ENCODE measurements at places on chromosomes 16 and 17.

GRCh38 chr17:74139120-74139519 lies 64.4 kb upstream of the RPL38 start:
- DNase-seq: no peak

DNA sequence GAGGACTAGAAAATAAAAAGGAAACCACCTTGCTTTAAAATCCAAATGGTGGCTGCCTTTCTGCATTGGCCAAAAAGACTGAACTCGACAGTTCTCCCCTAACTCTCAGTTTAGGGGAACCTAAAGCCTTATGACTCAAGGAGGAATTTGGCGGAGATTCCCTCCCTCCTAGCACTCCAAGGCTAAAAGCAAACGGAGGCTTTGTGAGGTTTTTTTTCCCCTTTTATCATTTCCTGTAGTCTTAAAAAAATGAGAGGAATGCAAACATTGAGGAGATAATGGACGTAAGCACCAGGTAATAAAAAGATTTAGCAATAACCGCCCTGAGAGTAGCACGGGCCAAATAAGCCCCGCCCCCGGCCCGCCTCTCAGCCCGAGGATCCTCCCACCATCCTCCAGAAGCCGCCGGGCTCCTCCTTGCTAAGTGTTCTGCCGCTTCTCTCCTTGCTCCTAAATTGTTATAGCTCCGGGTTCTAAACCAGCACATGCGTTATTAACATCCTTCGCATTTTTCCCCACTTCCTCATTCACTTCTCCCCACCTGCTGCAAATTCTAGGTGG lies 5.8 kb upstream of the KIFC3 start:
- DNase-seq: peak; percentile 77

DNA sequence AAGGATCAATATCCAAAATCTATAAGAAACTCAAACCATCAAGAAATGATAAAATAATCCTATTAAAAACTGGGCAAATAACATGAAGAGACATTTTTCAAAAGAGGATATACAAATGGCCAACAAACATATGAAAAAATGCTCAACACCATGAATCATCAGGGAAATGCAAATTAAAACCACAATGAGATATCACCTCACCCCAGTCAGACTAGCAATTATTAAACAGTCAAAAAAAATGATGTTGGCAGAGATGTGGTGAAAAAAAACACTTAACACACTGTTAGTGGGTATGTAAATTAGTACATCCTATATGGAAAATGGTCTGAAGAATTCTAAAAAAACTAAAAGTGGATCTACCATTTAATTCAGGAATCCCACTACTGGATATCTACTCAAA lies 379.0 kb upstream of the SOX9 start:
- no peak for DNase-seq

- DNase-seq: no peak
These were observed 34.2 kb downstream of the RMI2 start for GRCh38 chr16:11379420-11379819.

- no peak for DNase-seq
These were observed 390.1 kb upstream of the EEF2KMT start for GRCh38 chr16:5487728-5488127.

GRCh38 chr17:37823996-37824395 lies 79.1 kb upstream of the HNF1B start:
- DNase-seq: no peak

GRCh38 chr17:71337938-71338337 lies 782.9 kb upstream of the SOX9 start:
- no peak for DNase-seq

GRCh38 chr17:51016099-51016498 lies 104.6 kb downstream of the SPAG9 start:
- DNase-seq: no peak

- DNase-seq: no peak
These were observed 510 bp downstream of the CRISPLD2 start for GRCh38 chr16:84820305-84820684.

GRCh38 chr16:58615280-58615679 lies 14.3 kb downstream of the CNOT1 start:
- DNase-seq: no peak

- peak; percentile 17 for DNase-seq
These were observed 13.9 kb upstream of the ACSM1 start for GRCh38 chr16:20711277-20711911.

- DNase-seq: peak; percentile 50
These were observed 9.3 kb upstream of the MAF start for GRCh38 chr16:79609861-79610260.

DNA sequence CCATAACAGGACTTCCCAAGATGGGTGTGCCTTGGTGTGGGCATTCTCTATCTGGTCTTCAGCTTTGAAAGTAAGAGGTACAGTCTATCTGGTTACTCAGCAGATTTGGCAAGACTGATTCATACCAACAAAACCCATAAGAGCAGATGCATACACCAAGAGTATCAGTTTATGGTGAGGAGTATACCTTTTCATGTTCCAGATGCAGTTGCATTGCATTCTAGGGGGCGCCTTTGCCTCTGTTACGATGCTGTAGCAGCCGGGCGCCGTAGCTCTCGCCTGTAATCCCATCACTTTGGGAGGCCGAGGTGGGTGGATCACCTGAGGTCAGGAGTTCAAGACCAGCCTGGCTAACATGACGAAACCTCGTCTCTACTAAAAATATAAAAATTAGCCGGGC lies 31.1 kb upstream of the CARMIL2 start:
- DNase-seq: no peak

DNA sequence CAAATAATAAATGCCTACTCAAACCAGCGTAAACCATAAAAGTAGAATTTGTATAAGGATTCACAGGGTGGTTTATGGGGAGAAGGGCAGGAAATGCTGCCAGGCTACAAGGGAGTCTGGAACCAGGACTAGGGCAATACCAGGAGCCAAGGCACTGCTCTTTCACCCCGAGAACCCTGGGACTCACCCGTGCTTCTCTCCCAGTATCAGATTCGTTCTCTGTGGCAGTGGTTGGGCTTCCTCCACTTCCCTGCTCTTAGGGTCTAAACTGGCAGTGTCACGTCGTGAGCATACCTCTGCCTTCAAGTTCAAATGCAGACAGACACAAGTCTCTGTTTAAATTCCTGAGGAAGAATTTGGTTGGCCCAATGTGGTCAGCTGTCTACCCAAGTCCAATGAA lies 49.3 kb downstream of the PRKCA start:
- DNase-seq: no peak

GRCh38 chr16:78094166-78094565 lies 5.3 kb upstream of the WWOX start:
- no peak for DNase-seq

DNA sequence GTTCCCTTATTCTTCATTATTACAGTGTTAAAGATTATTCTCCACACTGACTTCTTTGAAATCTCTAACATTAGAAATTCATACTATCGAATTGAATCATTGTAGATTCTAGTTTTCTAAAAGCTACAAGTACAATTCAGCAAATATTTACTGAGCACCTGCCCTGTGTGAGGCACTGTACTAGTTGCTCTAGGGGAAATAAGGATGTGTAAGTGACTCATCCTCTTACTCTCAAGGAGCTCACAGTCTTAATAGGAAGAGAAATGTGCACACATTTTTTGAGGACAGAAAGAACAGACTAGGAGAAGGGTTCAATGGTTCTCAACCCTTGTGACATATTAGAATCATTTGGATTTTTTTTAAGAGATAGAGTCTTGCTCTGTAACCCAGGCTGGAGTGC lies 7.7 kb upstream of the SLFN12L start:
- DNase-seq: no peak

GRCh38 chr17:62689441-62690167 lies 62.1 kb downstream of the MRC2 start:
- DNase-seq: no peak

- DNase-seq: no peak
These were observed 1.6 kb downstream of the RPTOR start for GRCh38 chr17:80546267-80546666.

DNA sequence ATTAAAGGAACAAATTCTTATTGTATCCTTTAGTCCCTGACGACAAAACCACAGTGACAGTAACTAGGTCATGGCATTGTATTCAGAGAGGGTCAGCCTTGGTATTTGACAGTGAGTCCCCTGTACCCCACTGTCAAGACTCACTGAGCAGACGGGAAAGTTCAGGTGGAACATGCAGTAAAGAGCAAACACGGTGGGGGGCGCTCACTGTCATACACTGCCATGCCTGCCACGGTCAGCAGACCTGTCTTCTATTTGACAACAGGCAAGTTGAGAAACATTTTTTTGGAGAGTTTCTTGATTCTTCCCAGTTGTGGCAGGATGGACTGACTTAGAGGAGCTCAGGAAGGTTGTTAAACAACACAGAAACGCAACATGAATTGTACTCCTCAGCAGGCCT lies 681.6 kb downstream of the KCNJ18 start:
- DNase-seq: no peak

- no peak for DNase-seq
These were observed 34.1 kb downstream of the GRB2 start for GRCh38 chr17:75371339-75371738.

DNA sequence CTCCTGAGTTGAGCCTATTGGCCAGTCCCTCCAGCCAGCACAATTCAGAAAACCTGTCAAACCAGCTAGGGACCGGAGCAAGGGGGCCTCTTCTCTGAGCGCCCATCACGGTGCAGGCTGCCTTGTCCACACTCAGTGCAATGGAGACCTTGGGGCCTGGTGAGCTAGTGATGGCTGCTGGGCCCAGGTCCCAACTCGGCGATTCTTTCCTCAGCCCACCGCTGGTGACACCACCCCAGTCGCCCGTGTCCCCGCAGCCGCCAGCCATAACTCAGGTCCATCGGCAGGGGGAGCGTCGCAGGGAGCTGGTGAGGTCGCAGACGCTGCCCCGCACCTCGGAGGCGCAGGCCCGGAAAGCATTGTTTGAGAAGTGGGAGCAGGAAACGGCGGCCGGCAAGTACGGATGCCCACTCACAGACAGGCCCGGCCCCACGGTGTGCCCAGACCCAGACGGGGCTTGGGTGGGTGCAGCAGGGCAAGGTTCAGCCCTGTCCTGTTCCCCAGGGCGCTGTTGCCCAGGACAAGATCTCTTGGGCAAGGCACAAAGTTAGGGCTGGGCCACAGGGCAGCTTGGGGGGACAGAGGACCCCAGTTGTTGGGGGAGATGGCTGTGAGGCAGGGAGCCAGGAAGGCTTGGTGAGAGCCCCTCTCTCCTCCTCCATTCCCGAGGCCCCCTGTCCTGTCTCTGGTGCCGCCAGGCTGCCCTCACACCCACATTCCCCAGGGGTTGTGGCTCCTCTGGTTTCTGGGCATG lies 10.8 kb downstream of the SMTNL2 start:
- no peak for DNase-seq

GRCh38 chr16:57758331-57759117 lies 23.0 kb downstream of the KATNB1 start:
- no peak for DNase-seq

GRCh38 chr16:88928405-88929090 lies 48.5 kb downstream of the CBFA2T3 start:
- DNase-seq: no peak

DNA sequence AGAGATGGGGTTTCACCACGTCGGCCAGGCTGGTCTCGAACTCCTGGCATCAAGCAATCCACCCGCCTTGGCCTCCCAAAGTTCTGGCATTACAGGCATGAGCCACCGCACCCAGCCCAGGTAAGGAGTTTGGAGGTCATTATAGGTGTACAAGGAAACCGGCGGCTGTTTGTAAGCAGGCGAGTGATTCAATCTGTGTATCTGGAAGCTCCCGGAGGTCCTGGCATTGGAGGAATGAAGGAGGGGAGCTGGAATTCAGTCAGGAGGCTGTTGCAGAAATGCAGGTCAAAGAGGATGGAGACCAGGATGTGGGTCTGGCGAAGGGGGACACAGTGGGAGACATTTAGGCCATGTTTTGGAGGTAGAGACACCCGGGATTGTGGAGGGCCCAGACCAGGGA lies 18.8 kb downstream of the CDC42EP4 start:
- DNase-seq: no peak

DNA sequence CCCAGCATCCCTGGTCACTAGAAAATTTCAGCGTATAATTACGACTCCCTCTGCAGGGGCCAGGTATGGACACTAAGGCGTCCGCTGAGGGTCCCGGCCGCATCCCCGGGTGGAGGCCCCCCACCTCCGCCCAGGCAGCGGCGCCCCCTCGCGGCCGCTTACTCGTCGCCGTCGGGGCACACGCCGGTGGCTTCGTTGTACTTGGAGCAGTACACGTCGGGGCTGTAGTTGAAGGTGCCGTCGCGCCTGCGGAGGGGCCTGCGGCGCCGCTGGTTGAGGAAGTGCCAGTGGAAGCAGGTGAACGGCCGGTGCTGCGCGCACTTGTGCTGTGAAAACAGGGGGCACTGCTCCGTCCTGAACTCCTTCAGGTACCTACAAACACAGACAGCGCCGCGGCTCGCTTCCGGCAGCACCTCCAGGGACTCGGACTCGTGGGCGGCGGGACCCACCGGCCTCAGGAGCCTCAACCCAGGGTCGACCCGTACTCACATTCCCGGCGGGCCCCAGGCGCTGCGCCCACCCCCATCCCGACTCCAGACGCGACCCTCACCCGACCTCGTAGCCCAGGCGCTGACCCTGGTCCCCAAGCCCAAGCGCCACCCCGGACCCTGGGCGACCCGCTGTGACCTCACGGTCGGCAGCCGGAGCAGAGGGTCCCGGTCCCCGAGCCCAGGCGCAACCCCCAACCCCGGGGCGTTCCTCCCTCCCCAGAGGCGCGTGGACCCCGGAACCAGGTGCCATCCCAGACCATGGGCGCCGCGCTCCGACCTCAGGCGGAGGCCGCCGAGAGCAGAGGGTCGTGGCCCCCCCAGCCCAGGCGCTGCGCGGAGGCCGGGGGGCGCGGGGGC lies 596 bp downstream of the UNKL start:
- peak; percentile 47 for DNase-seq

DNA sequence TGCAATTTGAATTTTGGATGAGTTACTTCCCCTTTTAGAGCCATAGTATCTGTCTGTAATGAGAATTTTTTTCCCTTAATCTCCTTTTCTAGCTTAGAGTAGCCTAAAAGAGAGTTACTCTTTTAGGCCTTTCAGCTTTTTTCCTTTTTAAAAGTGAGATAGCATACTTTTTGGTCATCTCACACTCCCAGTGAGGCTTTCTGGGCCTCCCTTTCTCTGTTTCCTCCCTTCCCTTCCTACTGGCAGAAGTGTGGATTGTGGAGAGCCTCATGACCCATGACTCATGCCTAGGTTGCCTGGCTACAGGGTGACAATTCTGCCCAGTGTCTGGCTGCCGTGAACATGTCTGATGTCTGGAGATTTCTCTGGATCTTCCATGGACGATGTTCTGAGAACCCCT lies 15.2 kb downstream of the KRT23 start:
- no peak for DNase-seq

DNA sequence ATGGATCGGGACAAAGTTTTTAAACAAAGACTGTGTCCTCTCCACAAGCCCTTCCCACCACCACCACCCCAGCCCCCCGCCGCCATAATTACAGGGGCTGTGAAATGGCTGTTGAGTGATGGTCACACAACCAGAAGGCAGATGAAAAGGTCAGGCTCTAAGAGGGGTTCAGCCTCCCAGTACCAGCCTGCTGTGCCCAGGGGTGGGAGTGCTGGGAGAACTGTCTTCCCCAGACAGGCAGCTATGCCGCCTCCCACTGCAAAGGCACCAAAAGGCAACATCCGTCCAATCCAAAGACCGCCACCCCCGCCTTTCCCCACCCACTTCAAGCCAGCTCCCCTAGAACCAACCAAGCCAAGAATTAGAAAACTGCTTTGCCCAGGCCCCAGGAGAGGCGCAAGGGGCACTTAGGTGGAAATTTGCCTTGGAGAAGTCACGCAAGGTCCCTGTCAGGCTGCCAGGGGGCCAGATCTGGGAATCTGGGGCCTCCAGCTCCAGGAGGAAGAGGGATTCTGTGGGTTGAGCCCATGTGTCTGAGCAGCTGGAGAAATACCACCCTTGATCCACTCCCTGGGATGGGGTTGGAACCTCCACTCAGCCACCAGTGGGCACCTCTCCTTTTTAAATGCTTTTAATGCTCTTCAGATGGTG lies 14.4 kb downstream of the CARHSP1 start:
- no peak for DNase-seq

GRCh38 chr17:42673266-42673884 lies 3.4 kb downstream of the PLEKHH3 start:
- no peak for DNase-seq
